ENCODE measurements at places on chromosomes 7 and 10.
A peak's percentile ranks its signal among the peaks of the same experiment; 100 is the strongest.

GRCh38 chr10:1255118-1255517 lies 198.9 kb downstream of the WDR37 start:
- peak; percentile 56 for DNase-seq

DNA sequence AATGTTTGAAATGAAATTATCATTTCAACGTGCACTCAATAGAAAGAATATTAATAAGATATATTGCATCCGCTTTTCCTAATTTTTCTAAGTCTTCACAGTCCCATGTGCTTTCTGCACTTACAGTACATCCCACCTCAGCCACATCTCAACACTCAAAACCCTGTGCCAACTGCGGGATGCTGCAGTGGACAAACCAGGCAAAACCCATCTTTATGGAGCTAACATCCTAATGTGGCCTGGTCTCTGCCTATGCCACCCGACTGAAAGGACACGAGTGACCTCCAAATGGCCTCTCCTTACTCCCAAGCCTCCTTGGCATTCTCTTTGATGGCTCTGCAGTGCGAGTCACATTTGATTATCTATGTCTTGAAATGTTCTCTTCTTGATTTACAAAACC lies 57.4 kb upstream of the ADRB1 start:
- no peak for DNase-seq

DNA sequence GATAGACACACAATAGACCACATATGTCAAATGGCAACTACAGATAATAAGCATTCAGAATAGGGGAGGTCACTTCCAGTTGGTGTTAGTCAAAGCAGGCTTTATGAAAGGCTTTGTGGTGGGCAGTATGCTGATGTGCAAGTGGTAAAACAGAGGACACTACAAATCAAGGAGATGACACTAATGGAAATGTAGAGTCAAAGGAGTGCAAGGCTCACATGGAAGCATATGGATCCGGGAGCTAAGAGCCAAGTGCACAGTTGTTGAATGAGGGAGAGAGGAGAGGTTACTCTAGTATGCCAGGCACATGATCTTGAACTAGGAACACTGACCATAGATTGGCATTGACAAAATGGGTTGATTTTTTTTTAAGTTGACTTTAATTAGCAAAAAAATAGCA lies 62.7 kb downstream of the GRM3 start:
- no peak for DNase-seq

DNA sequence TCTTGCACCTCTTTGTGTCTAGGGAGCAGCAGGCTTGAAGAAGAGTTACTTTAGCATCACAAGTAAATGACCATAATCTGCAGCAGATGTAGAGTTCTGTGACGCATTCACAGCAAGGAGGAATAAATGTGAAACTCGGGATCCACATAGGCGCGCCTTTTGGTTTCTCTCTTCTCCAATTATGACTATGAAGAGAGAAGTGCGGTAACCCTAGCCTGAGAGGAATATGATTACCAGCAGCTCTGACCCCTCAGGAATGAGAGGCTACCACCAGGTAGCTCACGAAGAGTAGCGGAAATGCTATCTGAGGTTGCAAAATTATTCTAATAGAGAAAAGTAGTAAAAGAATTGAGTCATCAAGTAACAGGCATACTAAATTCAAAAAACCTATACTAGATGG lies 25.2 kb upstream of the DMTF1 start:
- DNase-seq = no peak

DNA sequence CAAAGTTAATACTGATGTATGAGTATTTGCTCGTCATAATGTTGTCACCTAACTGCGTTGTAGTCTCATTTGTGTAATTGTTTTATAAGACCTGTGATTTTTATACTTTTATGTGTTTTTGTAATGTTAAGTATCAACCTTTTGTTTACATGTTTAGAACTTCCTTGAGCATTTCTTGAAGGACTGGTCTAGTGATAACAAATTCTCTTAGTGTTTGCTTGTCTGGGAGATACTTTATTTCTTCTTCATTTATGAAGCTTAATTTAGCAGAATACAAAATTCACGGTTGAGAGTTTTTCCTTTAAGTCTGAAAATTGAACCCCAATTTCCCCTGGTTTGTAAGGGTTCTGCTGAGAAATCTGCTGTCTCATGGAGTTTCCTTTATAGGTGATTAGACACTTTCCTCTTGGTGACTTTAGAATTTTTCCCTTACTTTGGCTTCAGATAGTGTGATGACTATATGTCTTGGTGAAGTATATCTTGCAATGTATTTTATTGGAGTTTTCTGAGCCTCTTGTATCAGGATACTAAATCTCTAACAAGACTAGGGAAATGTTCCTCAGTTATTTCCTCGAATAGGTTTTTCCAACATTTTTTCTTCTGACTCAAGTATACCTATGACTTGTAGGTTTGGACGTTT lies 154.9 kb downstream of the WDR11 start:
- DNase-seq = no peak

GRCh38 chr10:91908337-91909116 lies 759 bp downstream of the FGFBP3 start:
- DNase-seq = peak; percentile 82

- no peak for DNase-seq
Observed at GRCh38 chr10:1191752-1192151, 135.6 kb downstream of the WDR37 start.

DNA sequence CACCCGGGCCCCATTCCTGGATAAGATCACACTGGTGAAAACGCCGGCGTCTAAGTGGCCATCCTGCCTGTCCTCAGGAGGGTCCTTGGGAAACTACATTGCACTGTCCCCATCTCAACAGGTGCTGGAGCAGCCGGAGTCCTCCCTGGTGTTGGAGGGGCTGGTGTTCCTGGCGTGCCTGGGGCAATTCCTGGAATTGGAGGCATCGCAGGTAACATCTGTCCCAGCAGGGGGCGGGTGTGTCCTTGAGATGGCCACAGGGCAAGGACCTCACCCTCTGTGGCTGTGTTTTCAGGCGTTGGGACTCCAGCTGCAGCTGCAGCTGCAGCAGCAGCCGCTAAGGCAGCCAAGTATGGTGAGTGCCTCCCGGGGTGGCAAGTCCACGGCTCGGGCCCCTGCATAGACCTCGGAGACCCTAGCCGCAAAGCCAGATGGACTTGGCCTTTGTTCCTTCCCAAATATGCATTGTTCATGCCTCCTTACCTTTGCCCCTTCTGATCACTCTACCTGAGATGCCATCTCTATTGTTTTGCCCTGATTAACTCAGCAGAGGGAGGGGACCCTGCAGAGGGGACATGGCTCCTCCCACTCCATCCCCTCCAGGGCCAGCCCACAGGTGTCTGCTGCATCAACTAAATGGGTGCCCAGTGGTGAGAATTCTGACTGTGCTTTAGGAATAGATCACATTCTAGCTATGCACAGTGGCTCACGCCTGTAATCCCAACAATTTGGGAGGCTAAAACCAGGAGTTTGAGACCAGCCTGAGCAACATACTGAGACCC lies 23.8 kb downstream of the ELN start:
- DNase-seq = peak; percentile 22

DNA sequence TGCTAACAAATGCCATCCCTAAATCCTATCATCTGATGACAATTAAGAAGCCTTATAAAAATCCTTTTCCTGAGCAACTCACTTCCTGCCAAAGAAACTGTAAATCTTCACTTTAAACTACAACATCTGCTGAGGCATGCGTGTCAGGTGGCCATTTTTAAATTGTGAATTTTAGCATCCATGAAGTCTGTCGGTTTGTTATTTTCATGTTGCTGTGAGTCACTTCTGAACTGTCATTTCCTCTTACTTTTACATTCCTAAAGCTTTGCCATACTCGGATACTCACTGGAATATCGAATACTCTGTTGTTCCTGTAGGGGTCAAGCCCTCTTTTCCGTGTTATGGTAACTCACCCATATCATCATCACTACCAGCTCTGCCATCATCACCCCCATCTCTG lies 34.3 kb upstream of the TMEM26 start:
- DNase-seq = no peak

DNA sequence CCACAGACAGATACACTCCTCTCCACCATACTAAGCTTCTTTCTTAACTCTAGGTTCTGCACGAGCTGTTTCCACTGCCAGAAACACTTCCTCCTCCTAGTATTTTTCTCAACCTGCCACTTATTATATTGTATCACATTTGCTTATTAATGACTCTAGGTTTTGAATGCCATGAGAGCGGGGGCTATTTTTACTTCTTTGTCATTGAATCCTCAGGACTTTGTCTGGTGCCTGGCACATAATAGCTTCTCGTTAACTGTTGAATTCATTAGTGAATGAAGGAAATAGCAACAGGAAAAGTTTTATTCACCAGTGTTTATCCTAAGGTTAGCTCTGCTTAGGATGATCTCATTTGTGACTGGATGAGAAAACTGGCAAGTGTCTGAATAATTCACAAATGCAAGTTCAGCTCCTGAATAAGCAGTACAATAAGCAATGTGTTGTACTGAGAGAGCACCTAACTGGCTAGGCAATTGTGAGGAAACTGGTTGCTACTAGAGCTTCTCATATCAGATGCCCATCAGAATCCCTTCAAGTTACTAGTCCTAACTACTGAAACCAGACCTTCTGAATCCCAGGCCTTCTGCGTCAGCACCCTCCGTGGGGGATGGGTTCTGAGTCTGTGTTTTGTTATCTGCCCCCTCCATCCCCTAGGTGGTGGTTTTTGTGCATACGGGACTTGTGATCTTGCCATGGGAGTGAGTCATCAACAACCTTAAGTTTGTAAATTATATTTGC lies 92.7 kb downstream of the LSMEM1 start:
- DNase-seq = no peak

DNA sequence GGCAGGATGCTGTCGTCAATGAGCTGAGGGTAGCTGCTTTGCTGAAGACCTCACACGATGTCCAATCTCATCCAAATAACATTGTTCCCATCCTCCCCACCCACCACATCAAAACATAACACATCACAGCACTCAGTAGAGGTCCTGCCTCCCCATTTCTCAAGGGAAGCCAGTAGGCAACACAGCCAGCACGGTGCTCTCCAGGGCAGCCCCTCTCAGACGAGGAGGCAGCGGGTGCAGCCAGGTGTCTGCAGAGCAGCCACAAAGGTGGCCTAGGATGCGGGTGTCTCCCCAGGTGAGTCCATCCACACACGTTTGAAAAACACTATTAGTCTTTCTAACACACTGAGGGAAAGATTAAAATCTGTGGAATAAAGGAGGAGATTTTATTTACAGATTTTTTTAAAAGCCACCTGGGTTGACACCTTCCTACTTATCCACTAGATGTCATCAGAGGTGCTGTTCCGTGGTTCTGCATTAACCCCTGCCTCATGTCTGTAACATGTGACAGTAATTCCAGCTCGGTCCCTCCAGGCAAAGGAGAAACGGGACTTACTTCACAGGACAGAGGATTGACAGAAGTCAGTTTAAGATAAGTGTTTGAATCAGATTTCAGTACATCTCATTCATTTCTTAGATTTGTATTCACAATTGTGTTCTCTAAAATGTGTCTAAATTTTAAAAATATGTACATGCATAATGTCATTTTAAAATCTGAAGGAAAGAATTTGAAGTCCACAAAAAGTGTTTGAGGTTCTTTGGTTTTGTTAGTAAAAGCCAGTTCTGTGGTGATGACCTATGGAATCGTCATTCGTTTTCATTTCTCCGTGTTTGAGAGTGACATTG lies 68.0 kb downstream of the LANCL2 start:
- peak; percentile 32 for DNase-seq

DNA sequence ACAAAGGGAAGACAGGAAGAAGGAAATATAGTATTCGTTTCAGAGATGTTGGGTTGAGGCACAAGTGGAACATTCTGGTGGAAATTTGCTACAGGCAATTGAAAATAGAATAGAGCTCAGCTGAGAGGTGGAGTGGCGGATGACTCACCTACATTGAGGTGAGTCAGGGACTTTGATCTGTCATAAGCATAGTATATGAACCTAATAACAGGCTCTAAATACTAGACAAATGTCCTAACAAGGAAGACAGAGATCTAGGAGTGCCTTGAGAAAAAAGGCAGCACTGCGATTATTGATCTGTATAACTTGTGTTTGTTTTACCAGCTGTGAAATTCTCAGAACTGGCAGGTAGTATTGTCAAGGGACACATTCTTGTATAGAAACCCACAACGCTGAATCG lies 907 bp upstream of the IFRD1 start:
- peak; percentile 71 for DNase-seq

- no peak for DNase-seq
Observed at GRCh38 chr10:131127138-131127589, 184.4 kb downstream of the TCERG1L start.

DNA sequence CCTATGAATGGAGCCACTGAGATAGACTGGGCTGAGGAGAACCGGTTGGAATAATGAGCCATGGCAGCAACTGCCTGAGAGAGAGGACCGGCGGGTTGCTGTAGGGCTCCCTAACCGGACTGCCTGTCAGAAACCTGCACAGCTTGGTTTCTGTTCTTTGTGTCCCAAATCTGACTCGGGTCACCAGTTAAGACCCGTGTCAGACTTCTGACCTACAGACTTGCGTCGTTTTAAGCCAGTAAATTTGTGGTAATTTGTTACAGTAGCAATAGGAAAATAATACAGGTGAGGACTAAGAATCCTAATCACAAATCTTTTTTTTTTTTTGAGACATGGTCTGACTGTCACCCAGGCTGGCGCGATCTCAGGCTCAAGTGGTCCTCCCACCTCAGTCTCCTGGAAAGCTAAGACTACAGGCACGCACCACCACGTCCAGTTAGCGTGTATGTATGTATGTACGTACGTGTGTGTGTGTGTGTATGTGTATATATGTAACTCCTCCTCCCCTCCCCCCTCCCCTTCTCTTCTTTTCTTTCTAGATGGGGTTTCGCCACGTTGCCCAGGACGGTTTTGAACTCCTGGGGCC lies 672 bp upstream of the DDX56 start:
- DNase-seq = no peak

- no peak for DNase-seq
Observed at GRCh38 chr10:119738962-119739361, 13.1 kb downstream of the INPP5F start.

DNA sequence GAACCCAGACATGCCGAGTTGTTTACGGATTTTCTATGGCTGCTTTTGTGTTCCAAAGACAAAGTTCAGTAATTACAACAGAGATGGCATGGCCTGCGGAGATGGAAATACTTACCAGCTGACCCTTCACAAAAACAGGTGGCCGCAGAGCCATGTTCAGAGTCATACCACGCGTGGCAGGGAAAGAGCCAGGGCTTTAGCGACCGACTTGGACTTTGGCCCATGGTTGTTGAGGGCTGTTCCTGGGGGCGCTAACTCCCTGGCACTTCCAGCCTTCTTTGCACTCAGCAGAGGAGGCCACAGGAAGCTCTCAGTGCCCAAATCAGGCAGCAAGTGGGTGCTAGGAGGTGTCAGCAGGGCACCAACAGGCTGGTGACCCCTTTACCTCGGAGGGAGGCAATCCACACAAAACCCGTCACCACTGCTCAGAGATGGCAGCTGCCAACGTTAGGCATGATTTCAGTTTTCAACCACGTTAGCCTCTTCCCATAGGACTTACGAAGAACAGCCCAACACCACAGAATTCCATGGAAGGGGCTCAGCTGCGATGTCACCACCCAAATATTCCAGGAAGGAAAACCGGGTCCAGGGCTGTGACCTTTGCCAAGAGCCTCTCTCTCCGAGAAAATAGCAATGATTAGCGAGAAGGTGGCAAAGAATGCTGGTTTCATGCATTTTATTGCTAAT lies 21.4 kb upstream of the CNPY1 start:
- no peak for DNase-seq
